GOT3 (cell line): ENCODE measurements at places on chromosomes 3 and 15.

DNA sequence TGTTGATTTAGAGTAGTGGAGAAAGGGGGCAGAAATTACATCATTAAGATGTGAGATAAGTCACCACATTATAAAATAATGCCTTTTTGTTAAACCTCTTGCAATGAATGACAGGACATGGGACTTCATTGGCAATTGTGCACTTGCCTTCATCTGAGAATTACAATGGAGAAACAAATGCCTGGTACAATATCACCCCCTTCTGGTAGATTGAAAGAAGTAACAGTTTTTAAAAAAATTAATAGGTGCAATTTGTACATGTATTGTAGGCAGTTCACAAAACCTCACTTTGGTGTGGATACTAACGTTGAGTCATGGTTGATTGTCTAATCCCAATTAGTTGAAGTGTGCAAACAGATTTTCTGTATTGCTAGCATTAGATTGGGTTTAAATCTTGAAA lies 4.6 kb upstream of the P2RY14 start:
- no peak for DNase-seq

DNA sequence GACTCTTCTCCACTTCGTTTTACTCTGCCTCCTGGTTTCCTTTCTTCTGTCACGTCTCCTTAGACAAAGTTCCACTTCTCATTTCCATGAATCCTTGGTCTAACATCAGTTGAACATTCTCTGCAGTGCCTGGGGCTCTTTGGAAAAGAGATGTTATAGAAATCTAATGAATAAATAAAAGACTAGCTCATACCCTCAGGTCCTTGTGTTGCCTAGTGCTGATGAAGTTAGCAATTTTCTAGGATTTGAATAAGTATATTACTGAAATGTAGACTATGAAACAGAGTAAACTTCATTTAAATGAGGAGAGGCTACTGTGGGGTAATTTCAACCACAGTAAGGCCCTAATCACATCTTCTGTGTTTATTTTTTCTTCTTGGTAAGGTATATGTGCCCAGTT lies 146.9 kb upstream of the CADPS start:
- DNase-seq: no peak

DNA sequence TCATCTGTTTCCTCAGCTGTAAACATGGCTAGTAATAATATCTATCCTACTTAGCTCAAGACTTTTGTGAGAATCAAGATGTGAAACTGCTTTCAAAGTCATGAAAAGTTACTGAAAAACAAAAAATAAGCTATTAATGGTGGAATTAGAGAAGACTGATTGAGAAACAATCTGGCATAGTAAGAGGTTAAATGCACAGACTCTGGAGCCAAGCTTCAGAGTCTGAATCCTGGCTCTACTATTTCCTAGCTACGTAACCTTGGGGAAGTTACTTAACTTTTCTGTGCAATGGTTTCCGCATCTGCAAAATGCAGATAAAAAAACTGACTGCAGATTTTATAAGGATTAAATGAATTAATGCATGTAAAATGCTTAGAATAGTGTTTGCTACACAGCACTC lies 28.8 kb downstream of the LRRFIP2 start:
- no peak for DNase-seq

GRCh38 chr3:120875989-120876388 lies 32.0 kb upstream of the STXBP5L start:
- DNase-seq: no peak

DNA sequence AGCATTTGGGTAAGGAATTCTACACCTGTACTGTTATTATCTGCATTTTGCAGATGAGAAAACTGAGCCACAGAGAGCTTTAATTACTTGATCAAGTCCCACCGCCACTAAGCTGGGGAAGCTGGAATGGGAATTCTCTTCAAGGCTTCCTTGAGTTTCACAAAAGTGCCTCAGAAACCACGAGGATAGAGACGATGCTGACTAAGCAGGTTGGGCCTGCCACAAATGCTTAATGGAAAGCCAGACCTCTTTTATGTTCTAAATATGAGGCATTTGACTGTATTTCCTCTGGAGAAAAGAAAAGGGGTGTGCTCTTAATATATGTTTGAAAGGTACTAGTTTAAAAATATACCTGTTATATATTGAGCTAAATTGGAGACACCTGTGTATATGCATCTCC lies 34.7 kb downstream of the ADAMTS9 start:
- DNase-seq: no peak

DNA sequence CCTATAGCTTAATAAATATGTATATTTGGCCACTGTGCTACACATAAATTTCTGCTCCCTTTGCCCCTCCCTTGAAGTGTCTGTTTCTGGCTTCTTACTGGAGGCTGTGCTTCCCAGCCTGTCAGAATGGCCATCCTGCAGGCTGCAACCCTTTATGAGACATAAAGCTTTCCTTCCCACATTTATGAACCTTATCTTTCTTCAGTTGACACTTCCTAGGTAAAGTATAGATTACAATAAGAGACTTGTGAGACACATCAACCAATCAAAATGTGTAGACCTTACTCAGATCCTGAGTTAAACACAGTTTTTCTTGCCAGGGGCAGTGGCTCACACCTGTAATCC lies 29.5 kb downstream of the SCN11A start:
- DNase-seq: no peak

- DNase-seq: no peak
Measured at GRCh38 chr3:181860235-181860634, 148.5 kb downstream of the SOX2 start.

- DNase-seq: no peak
Measured at GRCh38 chr3:127899200-127899599, 15.8 kb upstream of the KBTBD12 start.

DNA sequence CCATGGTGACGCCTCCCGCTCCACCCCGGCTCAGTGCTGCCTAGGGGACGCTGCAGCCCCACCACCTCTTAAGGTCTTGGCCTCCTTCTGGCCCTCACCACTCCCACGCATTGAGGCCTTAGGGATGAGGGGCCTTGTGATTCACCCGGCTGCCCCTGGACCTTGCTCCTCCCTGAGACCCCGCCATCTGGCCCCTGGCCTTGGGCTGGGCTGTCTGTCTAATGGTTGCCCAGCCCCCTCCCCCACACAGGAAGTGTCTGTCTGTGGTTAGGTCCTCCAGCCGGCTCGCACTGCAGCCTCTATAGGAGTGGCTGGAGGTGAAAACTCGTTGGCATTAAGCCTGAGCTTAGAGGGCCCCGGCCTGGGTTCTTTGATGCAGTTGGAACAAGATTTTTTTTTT lies 21.5 kb upstream of the MTHFS start:
- no peak for DNase-seq

DNA sequence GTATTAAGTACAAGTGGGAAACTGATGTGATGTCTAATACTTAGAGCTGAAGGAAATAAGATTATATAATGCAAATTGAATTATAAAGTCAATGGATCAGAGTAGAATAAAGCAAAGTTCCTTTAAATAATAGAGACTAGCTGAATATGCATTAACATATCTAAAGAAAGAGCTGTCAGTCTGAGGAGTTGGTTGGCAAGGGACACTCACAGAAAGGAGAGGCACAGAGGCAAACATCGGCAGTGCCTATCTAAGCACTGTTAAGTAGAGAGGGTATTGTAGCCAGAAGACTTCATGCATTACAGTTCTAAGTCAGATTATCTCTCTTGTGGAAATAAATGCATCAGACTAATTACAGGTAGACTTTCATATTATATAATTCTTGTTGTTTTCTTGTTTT lies 16.6 kb downstream of the NRG4 start:
- DNase-seq: no peak

GRCh38 chr3:157265931-157266330 lies 106.0 kb upstream of the CCNL1 start:
- no peak for DNase-seq

- DNase-seq: no peak
Measured at GRCh38 chr15:49232236-49232806, 62.3 kb downstream of the GALK2 start.

DNA sequence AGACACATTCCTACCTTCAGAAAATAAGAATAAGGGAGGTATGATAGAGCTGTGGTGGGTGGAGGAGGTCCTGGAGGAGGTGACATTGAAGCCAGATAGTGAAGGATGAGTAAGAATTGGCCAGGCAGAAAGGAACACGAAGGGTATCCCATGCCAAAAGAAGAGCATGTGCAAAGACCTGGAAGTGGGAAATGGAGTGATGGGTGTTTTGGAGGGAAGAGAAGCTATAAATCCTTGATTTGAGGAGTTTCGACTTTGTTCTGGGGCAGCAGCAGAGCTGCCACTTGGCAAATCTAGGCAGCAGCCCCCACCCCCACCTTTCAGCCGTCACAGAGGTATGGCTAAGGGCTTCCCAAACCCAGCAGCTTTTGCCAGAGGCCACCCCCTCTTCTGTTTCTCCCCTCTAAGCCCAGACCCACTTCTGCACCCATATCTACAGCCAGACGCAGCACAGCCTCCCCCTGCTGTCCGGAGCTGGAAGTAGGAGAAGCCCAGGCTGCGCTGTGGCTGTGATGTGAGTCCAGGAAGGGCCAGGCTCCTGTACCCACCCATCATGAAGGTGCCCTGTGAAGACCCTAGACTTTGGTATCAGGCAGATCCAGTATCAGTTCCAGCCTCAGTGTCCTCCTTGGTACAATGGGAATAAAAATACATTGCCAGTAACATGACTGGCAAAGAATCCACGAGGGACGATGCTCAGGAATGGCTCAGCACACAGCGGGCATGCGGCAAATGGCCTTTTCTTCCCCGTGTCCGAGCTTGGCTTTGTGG lies 188.7 kb upstream of the LINGO1 start:
- no peak for DNase-seq

DNA sequence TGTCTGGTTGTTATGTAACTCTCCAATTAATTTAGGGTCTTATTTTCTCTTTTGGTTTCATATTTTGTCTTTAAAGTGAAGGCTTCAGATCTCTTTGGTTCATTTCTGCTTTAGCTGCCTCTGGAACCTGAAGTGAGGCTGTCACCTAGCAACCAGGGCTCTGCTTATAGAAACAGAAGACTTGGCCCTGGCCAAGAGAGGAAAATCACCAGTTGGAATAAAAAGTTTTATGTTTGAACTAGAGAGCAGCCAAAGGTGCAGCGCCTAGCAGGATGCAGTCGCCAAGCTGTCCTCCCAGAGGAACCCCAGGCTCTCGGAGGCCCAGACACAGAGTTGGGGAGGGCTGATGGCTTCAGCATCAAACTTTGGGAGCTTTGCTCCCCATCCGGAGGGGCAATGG lies 41.1 kb downstream of the LYZL4 start:
- no peak for DNase-seq

- DNase-seq: no peak
Measured at GRCh38 chr15:49137861-49138260, 17.5 kb downstream of the COPS2 start.

DNA sequence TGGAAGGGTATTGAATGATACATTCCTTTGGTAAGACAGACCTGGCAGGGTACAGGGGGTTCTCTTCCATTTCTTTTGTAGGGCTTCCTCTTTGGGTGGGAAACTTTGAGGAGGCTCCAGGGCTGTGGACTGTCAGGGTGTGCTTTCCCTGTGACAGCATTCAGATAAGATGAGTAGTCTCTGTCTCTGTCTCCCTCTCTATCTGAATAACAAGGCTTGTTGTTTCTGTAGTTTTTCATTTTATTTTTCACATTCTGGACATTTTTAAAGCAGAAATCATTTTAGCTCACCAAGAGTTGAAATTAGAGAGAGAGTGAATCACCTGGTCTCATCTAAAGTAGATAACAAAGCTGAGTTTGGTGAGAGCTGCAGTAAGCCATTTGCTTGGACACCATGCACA lies 100.8 kb upstream of the TPM1 start:
- no peak for DNase-seq

GRCh38 chr3:28718074-28718849 lies 369.6 kb upstream of the AZI2 start:
- no peak for DNase-seq

- DNase-seq: no peak
Measured at GRCh38 chr3:5017925-5018531, 38.8 kb downstream of the BHLHE40 start.

DNA sequence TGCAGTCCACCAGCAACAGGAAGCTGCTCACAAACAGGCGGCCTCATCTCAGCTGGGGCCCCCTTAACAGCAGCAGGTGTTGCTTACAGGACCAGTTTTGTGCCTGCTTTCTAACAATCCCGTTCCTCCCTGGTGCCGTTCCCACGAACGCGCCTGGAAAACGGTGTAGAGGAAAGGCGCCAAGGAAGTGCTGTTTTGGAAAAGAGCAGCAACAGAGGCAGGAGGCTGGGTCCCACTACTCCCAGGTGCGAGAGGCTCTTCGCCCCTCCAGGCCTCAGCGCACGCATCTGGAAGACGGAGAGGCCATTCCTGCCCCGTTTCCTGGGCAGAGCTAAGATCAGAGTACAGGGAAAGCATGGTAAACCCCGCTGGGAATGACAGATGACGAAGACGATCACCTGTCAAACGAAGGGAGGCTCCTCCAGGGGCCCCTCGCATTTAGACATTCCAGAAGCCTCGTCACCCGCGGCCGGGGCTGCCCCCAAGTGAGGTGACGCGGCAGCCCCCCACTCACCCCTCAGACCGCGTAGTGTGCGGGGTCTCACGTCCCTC lies 603 bp downstream of the SCAPER start:
- DNase-seq: no peak

- no peak for DNase-seq
Measured at GRCh38 chr3:170869239-170869590, 780 bp downstream of the RPL22L1 start.

DNA sequence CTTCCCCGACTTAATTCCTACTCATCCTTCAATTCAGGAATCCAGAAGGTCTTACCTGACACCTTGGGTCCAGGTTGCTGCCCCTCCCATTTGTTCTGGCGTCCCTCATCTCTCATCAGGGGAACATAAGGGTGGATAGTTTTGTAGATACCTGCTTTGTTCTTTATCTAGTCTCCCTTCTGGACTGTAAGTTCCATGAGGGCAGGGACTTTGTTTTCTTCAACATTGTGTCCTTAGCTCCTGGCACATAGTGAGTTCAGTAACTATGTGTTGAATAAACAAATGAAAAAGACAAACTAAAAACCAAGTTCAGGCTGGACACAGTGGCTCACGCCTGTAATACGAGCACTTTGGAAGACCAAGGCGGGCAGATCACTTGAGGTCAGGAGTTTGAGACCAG lies 13.2 kb upstream of the GPD1L start:
- DNase-seq: no peak

DNA sequence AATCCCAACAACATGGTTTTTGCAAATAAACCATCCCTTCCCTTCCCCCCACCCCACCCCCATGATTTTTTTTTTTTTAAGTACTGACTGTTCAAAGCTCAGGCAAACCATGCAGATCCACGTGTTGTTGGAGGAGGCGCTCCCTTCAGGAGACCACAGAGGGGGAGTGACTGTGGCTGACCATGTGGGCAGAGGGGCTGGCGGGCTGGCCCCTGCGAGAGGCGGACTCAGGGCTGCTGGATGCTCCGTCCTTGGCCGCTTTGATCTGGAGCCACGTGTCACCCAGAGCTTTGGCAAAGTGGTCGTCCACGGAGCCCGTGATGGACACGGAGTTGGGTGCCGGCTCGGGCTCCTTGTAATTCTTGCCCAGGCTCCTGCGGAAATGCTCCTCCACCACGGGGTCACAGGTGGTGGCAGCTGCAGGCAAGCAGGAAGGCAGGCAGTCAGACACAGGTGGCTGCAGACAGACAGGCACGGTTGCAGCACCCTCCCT lies 85.3 kb downstream of the VGLL4 start:
- DNase-seq: no peak

GRCh38 chr3:112010636-112011035 lies 11.9 kb downstream of the TAGLN3 start:
- DNase-seq: no peak

- DNase-seq: no peak
Measured at GRCh38 chr3:81484520-81484919, 276.9 kb downstream of the GBE1 start.
